HFF-Myc (cell line): ENCODE measurements at places on chromosomes 7 and 10.

DNA sequence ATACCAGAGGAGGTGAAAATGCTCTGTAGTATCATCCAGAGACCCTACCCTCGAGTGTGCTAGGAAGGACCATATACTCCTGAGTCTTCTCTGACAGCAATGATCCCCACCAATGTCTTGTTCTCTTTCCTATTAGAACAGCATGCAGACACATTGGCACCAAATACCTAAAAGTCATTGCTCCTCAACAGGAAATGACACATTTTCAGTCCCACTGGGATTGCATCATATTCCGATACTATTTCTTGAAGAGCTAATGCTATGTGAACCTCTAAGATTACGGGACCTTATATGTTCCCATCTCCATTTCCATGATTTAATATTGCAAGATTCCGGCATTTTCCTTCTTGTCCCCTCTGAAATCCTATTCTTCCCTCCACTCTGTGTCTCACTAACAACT lies 177.4 kb downstream of the NRP1 start:
- DNase-seq = no peak

DNA sequence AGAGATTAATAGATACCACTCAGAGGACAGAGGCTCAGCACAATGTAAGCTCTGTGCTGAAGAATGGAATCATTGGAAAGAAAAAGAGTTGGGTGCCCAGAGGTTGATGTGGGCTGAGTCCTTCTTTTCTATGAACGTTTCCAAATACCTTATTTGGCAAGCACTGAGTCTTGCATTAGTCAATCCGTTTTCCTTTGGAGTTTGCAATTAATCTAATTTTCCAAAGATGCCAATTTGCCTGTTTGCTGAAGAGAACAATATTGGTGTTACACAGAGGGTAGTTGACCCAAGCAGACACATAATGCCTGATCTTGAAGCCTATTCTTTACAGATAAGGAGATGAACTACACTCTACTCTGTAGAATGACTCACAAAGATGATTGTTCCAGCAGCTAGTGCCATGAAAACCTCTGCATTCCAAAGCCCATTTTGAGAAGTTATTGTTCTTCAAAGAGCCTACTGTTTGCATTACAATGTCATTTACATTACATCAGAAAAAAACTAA lies 55.4 kb upstream of the MET start:
- DNase-seq = no peak

DNA sequence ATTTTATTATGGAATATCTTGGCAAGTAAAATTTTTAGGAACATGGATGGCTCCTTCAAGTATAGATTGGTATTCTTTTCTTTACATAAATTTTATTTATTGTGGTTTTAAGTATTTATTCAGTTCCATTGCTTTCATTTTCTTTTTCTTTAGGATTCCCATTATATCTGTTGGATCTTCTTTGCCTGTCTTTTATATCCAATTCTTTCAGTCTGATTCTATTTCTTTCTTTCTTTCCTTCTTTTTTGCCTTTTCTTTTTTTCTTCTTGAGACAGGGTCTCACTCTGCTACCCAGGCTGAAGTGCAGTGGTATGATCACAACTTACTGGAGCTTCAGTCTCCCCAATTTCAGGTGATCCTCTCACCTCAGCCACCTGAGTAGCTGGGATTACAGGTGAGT lies 74.2 kb upstream of the GLI3 start:
- DNase-seq = no peak

- no peak for DNase-seq
Measured at GRCh38 chr10:110407301-110408170, 90.2 kb upstream of the DUSP5 start.

- no peak for DNase-seq
Measured at GRCh38 chr10:82918022-82918421, 1043.0 kb downstream of the NRG3 start.

DNA sequence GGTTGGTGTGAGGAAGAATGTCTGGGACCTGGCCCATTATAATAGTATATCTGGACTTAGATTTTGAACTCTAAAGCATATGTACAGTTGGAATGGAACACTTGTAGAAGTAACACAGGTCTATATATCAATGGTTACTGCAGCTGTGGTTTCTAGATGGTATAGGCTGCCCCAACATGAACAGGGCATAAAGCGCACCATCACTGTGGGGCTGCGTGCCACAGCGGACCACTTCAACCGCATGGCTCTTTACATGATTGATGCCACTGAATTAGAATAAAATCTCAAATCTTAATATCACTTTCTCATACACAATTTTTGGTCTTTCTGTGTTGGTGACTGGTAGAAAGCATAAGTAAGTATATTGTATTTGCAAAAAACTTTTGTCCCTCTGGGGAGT lies 59.5 kb downstream of the KLRG2 start:
- no peak for DNase-seq

DNA sequence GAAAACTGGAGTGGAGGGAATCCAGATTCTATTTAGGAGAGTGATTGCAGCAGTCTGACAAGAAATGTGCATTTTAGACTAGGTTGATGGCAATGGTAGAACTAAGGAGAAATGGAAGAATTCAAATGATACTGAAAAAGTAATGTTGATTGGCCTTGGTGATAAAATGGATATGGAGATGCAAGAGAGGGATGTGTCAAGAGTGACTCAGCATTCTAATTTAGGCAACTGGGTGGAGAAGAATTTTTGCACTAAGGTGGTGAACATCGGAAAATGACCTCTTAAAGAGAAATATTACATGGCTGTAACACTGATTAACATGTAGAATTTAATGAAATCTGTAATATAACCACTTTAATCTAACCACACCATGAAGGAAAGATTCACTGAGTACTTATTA lies 806.5 kb downstream of the PHTF2 start:
- DNase-seq = no peak

DNA sequence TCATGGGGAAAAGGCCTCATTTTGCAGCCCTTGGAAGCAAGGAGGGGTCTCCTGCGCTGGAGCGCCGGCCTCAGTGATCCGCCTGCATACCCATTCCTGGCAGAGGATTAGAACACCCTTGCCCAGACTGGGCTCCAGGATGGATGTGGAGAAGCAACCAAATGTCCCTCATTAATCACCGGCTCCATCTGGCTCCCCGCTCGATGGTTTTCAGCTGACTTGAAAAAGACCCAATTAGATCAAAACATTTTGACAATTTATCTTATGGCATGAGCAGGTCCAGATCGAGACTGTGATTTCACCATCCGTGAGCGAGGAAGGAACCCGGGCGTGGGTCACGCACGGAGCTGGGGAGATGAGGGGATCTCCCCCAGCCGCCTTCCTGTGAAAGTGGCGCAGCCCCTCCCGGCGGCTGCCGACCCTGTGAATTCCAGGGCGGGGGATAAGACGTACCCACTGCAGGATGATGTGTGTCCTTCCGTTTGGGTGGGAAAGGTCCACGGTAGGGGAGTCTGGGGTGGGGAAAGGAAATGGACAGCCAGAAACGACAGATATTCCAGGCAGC lies 141.6 kb downstream of the EMX2 start:
- DNase-seq = no peak

- no peak for DNase-seq
Measured at GRCh38 chr10:6271663-6272062, 68.9 kb downstream of the PFKFB3 start.

DNA sequence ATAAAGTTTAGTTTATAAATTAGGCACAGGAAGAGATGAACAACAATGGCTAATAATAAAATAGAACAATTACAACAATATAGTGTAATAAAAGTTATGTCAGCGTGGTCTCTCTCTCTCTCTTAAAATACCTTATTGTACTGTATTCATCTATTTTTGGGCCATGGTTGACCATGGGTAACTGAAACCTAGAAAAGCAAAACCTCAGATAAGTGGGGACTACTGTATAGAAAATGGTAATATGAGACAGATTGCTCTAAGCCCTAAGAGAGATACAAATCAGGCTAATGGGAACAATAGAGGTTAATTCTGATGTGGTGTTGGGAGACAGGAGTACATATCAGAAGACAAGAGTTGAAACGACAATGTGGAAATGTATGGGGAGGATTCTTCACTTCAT lies 86.2 kb downstream of the ZNF365 start:
- no peak for DNase-seq

GRCh38 chr7:66443946-66444345 lies 184.7 kb upstream of the KCTD7 start:
- no peak for DNase-seq

DNA sequence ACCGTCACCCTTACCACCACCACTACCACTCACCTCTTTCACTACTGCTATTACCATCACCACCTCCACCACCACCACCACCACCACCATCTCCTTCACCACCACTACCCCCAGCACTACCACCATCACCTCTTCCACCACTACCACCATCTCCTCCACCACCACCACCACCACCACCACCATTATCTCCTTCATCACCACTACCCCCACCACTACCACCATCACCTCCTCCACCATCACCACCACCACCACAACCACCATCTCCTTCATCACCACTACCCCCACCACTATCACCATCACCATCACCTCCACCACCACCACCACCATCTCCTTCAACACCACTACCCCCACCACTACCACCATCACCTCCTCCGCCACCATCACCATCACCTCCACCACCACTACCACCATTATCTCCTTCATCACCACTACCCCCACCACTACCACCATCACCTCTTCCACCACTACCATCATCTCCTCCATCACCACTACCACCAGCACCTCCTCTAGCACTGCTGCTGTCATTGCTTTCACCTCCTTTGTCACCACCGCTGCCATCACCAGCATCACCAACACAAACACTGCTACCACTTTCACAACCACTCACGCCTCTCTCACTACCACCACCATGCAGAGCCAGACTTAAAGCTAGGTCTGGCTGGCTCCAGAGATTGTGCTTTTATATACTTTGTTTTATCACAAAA lies 109.3 kb downstream of the ICA1 start:
- no peak for DNase-seq

- no peak for DNase-seq
Measured at GRCh38 chr10:129090618-129091366, 376.2 kb upstream of the MGMT start.

GRCh38 chr10:75021379-75022249 lies 89.8 kb upstream of the SAMD8 start:
- no peak for DNase-seq

GRCh38 chr10:69876931-69877330 lies 75.2 kb downstream of the COL13A1 start:
- no peak for DNase-seq

DNA sequence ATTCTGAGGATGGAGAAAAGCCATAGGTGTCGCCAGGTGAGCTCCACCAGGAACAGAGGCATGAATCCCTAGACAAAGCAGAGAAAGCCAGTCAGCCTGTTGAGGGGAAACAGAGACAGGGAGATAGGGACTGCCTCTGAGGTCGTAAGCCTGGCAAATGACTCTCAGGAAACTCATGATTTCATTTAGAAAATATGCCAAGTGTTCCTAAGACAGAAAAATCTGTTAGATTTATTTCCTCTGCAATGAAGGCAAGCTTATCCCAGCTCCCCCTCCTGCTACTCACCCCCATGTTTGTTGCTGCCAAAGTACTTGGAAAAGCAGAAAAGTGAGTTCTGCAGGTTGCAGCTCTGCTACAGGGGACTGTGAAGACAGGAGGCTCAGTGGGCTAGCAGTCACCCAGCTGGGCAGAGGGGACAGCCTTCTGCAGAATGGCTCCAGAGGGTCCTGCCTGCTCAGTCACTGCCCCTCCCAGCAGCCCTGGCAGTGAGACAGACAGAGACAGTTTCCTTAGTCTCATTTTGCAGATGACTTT lies 184.3 kb downstream of the ADRA2A start:
- no peak for DNase-seq

DNA sequence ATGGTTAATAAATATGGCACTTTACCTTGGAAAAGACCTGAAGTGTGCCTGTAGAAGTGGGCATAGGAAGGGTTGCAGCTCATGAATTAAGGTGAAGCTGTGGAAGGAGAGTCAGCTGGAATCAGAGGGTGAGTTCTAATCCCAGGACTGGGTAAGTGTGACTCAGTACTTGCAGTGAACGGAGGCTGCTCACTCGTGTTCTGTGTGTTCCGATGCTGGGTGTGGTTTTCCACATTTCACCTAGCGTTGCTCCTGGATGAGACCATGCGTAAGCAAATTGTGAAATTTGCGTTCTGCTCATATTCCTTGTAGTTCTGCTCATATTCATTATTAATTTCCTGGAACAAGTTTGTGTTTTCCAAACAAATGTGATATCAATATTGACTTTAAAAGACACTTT lies 22.4 kb upstream of the TMEM236 start:
- DNase-seq = no peak

GRCh38 chr10:124646483-124647352 lies 97.5 kb downstream of the FAM53B start:
- DNase-seq = peak; percentile 17

- no peak for DNase-seq
Measured at GRCh38 chr7:135459951-135460567, 49.8 kb downstream of the CNOT4 start.

GRCh38 chr10:88542522-88542921 lies 40.6 kb downstream of the RNLS start:
- DNase-seq = no peak

- no peak for DNase-seq
Measured at GRCh38 chr7:1164436-1164835, 4.4 kb upstream of the ZFAND2A start.
